Left ventricle myocardium inferior (tissue), 1 donor: ENCODE measurements at places on chromosomes 6 and 20. TPM values are rescaled to one million over a fixed set of nuclear protein-coding genes. Genes with fewer than 3 reads are reported as not detected.

GRCh38 chr20:50049442-50050026 lies 63.4 kb downstream of the UBE2V1 start:
- DNase-seq, result no peak
- no peak overlapping the region for H3K4me3 ChIP-seq
- H3K27me3 ChIP-seq, result no peaks in the 10 kb centered on the region
- H3K4me1 ChIP-seq, result peaks cover 38% of the 10 kb centered on the region

DNA sequence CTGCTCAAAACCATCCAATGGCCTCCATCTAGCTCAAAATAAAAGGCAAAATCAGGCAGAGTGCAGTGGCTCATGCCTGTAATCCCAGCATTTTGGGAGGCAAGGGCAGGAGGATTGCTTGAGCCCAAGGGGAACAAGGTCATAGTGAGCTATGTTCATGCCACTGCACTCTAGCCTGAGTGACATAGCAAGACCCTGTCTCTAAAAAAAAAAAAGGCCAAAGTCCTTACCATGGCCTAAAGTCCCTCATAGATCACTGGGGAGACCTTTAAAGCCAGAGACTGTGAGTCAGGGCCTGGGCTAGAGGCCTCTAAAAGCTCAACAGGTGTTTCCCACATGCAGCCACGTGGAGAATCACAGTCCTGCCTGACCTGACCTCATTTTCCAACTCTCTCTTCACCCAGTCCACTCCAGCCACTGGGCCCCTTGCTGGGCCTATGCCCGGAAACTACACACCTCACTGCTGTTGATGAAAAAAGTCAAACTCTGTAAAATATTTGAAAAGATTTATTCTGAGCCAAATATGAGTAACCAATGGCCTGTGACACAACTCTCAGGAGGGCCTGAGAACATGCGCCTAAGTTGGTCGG lies 28.2 kb upstream of the TAB2 start:
- H3K4me1 ChIP-seq, result no peaks in the 10 kb centered on the region
- no peak overlapping the region for H3K27ac ChIP-seq
- no peaks in the 10 kb centered on the region for H3K27me3 ChIP-seq
- no peak overlapping the region for H3K4me3 ChIP-seq
- no peaks in the 10 kb centered on the region for H3K36me3 ChIP-seq

DNA sequence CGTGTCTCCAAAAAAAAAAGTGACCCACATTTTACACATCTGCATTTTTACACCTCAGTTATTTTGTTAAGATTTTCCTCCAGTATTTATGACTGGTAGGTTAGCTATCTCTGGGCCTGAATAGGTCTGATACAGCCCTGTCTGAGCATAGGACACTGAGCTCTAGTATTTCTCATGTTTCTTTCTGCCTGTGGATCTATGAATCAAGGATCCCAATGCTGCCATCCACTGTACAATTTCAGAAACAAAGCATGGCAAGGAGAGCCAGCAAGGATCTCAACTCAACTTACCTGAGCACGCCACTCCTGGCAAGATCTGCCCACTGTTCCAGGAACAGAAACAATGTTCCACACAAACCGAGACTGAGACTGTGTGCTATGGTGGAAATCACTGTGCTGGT lies 36.4 kb upstream of the ENPP5 start:
- no peak overlapping the region for H3K4me3 ChIP-seq
- H3K27me3 ChIP-seq, result no peaks in the 10 kb centered on the region
- no peaks in the 10 kb centered on the region for H3K36me3 ChIP-seq
- no peak for DNase-seq
- H3K4me1 ChIP-seq, result no peaks in the 10 kb centered on the region

GRCh38 chr20:40714109-40714508 lies 25.1 kb upstream of the MAFB start:
- H3K4me3 ChIP-seq, result no peak overlapping the region
- no peak overlapping the region for H3K27ac ChIP-seq
- no peak for DNase-seq
- H3K4me1 ChIP-seq, result no peaks in the 10 kb centered on the region
- H3K36me3 ChIP-seq, result no peaks in the 10 kb centered on the region
- peaks cover 49% of the 10 kb centered on the region for H3K27me3 ChIP-seq

GRCh38 chr6:15824811-15825210 lies 162.0 kb upstream of the DTNBP1 start:
- H3K27me3 ChIP-seq, result no peaks in the 10 kb centered on the region
- peaks cover 12% of the 10 kb centered on the region for H3K4me1 ChIP-seq
- H3K27ac ChIP-seq, result no peak overlapping the region
- no peak for DNase-seq

DNA sequence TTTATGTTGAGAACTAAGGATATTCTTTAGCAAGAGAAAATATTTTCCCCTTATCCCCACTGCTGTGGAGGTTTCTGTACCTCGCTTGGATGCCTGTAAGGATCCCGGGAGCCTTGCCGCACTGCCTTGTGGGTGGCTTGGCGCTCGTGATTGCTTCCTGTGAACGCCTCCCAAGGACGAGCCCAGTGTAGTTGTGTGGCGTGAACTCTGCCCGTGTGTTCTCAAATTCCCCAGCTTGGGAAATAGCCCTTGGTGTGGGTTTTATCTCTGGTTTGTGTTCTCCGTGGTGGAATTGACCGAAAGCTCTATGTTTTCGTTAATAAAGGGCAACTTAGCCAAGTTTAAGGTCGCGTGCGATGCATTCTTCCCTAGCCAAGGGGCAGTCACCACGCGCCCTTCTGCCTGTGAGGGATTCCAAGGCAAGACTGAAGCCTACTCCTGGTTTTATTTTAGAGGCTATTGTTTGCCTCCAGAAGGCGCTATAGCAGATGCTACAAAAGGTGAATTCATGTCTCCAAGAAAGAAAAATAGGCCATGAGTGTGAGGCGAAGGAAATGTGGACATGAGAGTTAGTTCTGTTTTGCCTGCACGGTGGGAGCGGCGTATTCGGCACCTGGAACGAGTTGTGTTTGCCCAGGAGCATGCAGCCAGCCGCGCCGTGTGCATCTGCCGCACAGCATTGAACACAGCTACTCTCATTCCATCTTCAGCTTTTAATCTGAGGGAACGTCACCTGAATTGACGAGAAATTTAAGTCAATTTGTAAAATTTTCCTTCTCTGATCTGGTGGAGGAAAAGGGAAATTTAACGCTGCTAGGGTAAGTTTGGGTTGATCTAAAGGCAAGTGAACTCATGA lies 40.3 kb upstream of the IRF4 start:
- peaks cover 5% of the 10 kb centered on the region for H3K4me1 ChIP-seq
- no peaks in the 10 kb centered on the region for H3K27me3 ChIP-seq
- no peak for DNase-seq
- no peak overlapping the region for H3K4me3 ChIP-seq
- peaks cover 32% of the 10 kb centered on the region for H3K36me3 ChIP-seq
- H3K27ac ChIP-seq, result no peak overlapping the region

DNA sequence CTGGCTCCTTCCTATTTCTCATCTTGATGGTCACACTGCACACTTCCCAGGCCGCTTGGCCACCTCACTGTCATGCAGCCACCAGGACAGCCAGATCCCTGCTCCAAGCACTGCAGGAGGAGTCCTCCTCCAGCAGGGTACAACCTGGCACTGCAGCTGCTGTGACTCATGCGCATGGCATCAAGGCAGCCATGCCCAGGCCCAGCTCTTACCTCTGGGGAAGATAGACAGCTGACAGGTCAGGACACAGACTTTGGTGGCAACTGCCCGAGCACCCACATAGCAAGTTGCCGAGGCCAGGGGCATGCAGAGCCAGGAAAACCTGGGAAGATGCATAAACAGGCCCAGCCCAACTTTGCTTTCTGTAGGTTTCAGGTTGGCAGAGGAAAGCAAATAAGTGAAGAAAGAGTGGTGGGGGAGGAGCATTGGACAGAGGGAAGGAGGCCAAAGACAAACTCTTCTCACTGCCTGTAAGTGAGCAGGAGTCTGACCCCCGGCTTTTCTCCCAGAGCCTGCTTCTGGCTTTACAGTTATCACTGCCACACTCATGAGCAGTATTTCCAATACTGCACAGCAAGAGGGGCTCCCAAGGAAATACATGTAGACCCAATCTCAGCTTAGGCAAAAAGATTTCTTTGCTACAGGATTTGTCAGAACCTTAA lies 38.8 kb downstream of the SLC22A3 start:
- H3K4me1 ChIP-seq, result no peaks in the 10 kb centered on the region
- DNase-seq, result peak; percentile 31
- H3K27me3 ChIP-seq, result peaks cover 4% of the 10 kb centered on the region
- H3K36me3 ChIP-seq, result no peaks in the 10 kb centered on the region
- no peak overlapping the region for H3K27ac ChIP-seq

GRCh38 chr20:33812908-33813462 lies 1.8 kb downstream of the CHMP4B start:
- H3K4me1 ChIP-seq, result peaks cover 72% of the 10 kb centered on the region
- DNase-seq, result no peak
- peak overlapping the region; percentile 94 for H3K27ac ChIP-seq
- H3K27me3 ChIP-seq, result no peaks in the 10 kb centered on the region
- peak overlapping the region; percentile 97 for H3K4me3 ChIP-seq

DNA sequence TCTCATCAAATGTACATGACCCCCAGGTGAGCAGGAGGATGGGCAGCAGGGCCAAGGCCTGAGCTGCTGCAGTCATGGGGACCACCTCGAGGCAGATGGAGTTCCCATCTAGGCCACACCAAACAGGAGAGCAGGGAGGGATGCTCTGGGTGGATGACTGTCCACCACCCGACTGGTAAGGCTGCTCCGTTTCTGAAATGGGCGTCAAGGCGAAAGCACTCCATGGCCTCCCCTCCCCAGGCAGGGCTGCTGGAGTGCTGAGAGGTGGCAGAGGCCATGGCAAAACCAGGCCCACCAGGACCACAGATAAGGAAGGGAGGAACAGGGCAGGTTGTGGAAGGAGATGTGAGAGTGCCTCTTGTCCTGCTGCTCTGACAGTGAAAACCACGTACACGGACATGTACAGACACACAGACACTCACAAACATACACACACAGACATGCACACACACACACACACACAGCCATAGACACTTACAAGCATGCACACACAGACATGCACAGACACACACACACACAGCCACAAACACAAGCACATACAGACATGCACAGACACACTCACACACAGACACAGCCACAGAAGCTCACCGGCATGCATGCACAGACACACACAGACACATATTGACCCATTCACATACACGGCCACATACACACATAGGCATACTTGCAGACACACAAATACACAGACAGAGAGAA lies 93.2 kb downstream of the PSMG4 start:
- peaks cover 18% of the 10 kb centered on the region for H3K4me1 ChIP-seq
- no peak overlapping the region for H3K27ac ChIP-seq
- DNase-seq, result no peak
- no peak overlapping the region for H3K4me3 ChIP-seq

GRCh38 chr6:157538168-157538567 lies 157.2 kb downstream of the ZDHHC14 start:
- no peak overlapping the region for H3K27ac ChIP-seq
- no peak overlapping the region for H3K4me3 ChIP-seq
- no peaks in the 10 kb centered on the region for H3K36me3 ChIP-seq
- no peaks in the 10 kb centered on the region for H3K27me3 ChIP-seq
- peaks cover 61% of the 10 kb centered on the region for H3K4me1 ChIP-seq

DNA sequence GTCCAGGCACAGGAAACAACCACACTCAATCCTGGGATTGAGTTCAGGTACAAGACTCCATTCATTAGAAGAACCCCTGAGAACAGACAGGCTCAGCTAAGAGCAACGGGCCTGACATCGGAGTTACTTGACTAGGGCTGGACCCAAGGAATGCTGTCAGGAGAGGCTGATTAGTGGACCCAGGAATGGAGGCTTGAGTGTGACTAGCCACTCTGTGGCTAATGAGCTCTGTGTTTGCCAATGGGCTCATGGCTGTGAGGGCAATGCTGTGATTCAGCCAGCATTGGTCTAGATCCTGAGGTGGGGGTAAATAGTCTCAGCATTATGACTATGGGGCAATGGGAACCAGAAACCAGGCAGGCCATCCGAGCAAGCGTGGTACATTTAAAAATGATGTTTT lies 71.8 kb downstream of the RIOK1 start:
- no peak overlapping the region for H3K4me3 ChIP-seq
- H3K27ac ChIP-seq, result no peak overlapping the region
- no peaks in the 10 kb centered on the region for H3K36me3 ChIP-seq
- no peak for DNase-seq
- no peaks in the 10 kb centered on the region for H3K4me1 ChIP-seq
- no peaks in the 10 kb centered on the region for H3K27me3 ChIP-seq

DNA sequence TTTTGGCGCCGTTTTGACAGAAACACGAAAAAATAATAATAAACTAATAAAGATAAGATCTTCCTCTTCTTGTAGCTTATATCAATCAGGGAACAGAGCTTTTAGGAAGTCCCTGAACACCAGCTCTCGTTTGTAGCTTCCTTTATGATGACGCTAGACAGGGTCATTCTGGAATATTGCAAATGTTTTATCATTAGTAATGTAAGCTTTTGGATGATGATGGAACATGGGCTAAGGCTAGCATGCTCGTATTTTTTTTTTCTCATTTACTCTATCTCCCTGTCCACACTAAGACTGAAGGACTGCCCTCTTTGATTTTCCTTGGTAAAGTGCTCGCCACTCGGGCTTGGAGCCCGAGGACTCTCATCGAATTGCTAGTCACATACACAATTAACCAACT lies 22.1 kb upstream of the POM121L2 start:
- peaks cover 68% of the 10 kb centered on the region for H3K27me3 ChIP-seq
- no peak overlapping the region for H3K4me3 ChIP-seq
- peaks cover 5% of the 10 kb centered on the region for H3K4me1 ChIP-seq
- no peak for DNase-seq
- no peaks in the 10 kb centered on the region for H3K36me3 ChIP-seq

DNA sequence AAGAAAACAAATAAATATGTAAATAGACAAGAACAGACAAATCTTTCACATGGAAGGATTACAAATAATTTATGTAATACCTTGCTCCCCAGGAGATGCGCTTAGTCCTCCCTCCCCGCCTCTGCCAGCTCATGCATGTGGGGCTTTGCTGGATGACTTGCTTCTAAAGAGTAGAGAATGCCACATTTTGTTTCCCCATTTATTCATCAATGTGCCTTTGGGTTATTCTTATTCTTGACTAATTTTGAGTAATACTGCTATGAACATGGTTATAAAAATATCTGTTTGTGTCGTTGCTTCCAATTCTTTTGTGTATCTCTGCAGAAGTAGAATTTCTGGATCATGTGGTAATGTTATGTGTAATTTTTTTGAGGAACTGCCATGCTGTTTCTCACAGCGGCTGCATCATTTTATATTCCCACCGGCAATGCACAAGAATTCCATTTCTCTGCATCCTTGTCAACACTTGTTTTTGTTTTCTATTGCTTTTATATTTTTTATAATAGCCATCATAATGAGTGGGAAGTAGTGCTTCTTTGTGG lies 23.8 kb upstream of the DUSP22 start:
- no peaks in the 10 kb centered on the region for H3K27me3 ChIP-seq
- no peaks in the 10 kb centered on the region for H3K4me1 ChIP-seq
- H3K27ac ChIP-seq, result no peak overlapping the region

- H3K27me3 ChIP-seq, result peaks cover 92% of the 10 kb centered on the region
- no peak overlapping the region for H3K27ac ChIP-seq
- peaks cover 6% of the 10 kb centered on the region for H3K4me1 ChIP-seq
- H3K36me3 ChIP-seq, result no peaks in the 10 kb centered on the region
Observed at GRCh38 chr20:56778765-56779195, 149.7 kb downstream of the TFAP2C start.

The THBS2 gene
- 6.9 TPM for total RNA-seq

The ATP6V1G2 gene
- 1.6 TPM for total RNA-seq

The VSX1 gene
- total RNA-seq, result 0.33 TPM

The GPR6 gene
- not detected for total RNA-seq

The PBOV1 gene
- not detected for total RNA-seq

The MYH7B gene
- total RNA-seq, result 253 TPM
